ENCODE measurements at places on chromosomes 1 and 21.
A peak's percentile ranks its signal among the peaks of the same experiment; 100 is the strongest.

DNA sequence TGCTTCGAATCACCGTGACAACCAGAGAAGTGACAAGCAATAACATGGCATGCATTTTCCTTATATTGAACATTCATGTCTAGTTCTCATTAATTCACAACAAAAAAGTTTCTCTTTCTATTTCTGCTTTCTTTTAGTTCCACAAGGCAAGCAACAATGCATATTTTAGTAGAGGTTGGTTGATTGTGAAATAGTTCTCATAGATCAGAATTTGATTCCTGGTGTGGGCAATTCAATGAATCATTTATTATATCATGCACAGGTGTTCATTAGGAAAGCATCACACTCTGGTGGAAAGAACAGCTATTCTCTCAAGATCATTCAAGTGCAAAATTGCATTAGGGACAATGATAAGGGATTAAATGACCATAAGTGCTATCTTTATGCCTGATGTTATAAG is 980.9 kb downstream of the BRINP3 start:
- no peak for DNase-seq

DNA sequence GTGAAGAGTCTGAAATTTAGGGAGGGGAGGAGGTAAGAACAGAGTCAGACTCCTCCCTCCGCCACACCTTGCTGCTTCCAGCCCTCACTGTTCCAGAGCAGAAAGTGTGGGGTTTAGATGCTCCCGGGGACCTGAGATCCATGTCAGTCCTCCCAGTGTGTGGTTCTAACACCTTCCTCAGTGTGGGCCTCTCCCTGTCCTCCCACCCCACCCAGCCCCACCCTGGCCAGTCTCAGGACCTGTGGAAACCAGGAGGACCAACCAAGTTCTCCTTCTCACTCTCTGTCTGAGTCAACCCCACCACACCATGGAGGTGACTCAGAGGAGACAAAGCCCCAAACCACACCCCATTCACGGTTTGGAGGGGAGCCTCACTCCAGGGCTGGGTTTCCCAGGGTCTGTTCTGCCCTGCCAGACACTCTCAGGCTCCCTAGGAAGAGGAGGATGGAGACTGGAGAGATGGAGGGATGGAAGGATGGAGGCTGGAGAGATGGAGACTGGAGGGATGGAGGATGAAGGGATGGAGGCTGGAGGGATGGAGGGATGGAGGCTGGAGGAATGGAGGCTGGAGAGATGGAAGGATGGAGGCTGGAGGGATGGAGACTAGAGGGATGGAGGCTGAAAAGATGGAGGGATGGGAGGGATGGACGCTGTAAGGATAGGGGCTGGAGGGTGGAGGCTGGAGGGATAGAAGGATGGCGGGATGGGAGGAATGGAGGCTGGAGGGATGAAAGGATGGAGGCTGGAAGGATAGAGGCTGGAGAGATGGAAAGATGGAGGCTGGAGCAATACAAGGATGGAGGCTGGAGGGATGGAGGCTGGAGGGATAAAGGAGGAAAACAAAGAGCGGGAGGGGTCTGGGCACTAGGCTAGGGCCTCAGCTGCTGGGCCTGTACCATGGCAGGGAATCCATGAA is 100.9 kb upstream of the RUNX3 start:
- no peak for DNase-seq

DNA sequence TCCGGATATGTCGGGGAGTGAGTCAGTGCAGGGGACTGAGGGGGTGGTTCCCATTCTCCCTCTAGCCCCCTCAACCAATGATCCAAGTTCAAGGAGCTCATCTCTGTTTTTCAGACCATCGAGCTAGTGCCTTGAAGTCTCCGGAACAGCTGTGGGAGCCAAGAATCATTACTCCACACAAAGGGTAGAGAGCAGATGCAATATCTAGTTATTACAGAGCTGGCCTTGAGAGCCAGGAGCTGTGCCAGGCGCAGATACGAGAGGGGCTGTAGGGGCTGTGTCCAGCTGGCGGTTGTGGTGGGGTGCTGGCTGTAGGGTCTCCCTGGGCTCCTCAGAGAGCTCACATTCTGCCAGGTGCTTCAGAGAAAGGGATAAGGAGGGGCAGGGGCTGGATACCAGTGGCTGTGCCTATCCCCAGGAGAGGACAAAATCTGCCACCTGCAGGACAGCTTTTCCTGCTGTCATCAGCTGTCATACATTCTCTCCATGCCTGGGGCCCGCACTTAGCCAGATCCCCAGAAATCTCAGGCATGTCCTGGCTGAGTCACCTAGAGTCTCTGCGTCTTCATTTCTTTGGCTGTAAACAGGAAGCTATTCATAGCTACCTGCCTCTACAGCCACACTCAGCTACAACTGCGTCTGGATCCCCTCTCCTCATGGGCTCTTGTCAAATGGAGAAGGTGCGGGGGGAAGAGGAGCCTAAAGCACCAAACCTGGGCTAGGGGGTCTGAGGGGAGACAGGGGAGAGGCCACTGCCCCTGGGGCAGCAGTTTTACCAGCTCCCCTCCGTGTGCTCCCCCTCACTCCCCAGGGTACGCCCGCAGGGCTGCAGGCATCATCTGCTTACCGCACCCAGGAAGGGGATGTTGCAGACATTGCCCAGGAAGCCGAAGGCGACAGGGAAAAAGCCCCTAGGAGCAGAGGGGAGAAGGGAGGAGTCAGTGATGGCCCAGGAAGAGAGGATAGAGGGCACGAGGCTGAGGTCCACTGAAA is 2.4 kb upstream of the KISS1 start:
- DNase-seq, result peak; percentile 79

DNA sequence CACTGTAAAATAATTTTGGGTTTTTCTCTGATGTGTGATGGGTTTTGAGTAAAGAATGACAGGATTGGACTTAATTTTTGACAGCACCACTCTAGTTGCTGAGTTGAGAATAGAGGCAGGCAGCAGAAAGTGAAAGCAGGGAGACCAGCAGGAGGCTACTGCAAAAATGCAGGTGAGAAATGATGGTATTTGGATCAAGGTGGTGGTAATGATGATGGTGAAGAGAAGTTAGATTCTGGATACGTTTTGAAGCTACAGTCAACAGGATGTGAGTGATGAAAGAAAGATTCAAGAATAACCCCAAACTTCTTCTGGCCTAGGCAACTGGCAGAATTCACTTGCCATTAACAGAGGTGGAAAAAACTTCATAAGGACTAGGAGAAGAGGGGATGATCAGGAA is 14.8 kb upstream of the AK5 start:
- no peak for DNase-seq

- no peak for DNase-seq
Measured at GRCh38 chr1:47410068-47410455, 6.0 kb upstream of the FOXE3 start.

DNA sequence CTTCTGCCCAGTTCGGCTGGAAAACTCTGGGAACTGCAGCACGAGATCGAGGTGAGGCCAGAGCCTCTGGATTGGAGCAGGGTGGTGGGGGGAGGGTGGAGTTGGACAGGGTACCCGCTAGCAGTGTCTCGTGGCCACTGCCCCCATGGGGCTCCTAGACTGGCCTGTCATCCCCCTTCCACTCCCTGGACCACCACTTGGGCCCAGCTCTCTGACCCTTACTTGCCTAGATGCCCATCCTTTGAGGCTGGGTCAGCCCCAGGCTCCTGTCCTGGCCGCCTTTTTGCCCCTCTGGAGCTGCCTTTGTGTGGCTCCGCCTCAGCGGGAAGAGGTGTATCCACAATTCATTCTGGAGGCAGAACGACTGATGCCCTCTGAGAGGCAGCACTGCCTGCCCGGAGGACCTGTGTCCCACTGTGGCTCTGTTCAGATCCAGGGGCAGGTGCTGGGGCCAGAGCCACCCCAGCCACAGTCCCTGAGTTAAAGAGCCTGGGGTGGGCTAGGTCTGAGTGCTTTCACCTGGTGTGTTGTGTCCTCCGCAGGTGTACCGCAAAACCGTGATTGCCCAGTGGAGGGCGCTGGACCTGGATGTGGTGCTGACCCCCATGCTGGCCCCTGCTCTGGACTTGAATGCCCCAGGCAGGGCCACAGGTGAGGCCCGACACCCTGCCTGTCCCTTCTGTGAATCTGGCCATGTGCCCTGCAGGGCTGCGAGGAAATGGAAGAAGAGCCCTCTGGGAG is 17.7 kb downstream of the FAAH start:
- DNase-seq, result no peak

GRCh38 chr1:230899841-230900251 is 31.5 kb upstream of the C1orf198 start:
- DNase-seq, result no peak

- no peak for DNase-seq
Measured at GRCh38 chr1:212938846-212939245, 11.5 kb upstream of the VASH2 start.

DNA sequence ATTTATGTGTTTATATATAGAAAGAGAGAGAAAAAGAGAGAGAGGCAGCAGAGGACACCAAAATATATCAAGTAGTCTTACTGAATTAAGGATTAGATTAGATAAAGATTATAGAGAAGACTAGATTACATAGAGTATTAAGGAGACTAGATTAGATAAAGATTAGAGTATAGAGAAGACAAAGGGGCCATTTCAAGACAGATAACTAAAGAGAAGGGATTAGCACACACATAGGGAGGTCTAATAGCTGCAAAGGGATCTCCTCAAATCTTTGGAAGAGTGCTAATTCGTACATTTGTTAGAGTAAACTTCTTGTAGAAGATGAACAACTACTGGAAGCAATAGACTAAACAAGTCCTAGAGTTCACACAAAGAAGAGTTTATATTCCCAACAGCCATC is 34.2 kb downstream of the OR6Y1 start:
- DNase-seq, result no peak

DNA sequence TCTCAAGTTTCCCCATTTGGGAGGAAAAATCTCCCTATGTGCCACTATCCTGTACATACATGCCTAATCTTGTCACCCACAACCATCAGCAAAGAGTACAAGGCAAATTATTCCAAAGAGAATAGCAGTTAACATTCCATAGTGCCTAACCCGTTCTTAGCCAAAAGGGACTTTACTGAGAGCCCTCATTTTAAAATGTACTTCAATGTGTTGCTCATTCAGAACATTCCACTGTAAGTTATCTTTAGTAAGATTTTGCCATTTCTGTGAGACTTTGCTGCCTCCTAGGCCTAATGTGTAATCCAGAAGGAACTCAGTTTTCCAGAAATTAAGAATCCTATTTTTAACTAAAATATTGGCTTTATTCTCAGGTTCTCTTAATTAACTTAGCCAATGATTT is 11.3 kb upstream of the MRPL55 start:
- no peak for DNase-seq

- DNase-seq, result no peak
Measured at GRCh38 chr21:14762734-14763694, 216.9 kb upstream of the SAMSN1 start.

DNA sequence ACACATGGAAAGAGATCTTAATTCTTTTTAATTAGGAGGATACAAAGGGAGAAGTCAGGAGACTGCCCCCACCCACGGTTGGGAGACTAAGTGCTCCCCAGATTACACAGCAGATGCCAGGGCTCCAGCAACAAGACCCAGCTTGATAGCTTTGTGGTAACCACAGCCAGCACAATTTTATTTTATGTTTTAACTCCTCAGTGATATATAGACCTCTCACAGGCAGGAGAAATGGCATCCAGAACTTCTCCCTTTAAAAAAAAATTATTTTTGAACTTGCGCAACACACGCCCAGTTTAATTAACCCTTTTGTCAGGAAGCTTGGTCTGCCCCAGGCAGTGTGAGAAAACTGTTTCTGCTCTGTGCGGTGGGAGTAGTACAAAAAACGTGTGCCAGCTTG is 62.6 kb upstream of the ACOT11 start:
- DNase-seq, result no peak

DNA sequence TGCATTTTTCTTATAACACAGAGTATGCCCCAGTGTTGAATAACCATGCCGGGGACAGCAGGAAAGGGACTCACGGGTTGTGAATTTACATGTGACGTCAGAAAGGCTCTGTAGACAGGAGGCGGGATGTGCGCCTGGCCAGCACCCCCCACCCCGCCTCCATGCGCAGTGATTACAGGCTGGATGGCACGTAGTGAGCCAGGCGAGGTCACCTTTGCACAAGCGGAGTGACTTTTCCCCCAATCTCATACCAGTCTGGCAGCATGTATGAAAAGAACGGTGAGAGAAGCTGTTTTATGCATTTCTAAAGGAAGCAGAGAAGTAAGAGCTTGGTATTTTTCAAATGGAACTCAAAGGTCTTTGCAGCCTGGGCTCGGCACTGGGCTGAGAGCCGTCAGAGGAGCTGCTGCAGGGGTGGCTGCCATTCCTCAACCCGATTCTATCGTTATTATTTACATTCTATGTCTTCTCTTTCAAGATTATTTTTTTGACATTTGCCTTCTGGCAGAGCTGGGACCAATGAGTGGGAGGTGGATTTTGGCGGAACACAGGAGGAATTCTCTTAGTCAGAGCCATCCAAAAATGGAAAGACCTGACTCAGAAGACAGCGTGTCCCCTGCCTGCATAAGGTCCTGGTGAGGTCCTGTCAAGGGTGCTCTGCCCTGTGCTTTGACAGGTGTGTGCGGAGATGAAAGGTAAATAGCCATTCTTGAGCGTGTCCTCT is 115.6 kb upstream of the SLC45A1 start:
- DNase-seq, result no peak

GRCh38 chr1:87318056-87318650 is 10.5 kb upstream of the LMO4 start:
- DNase-seq, result no peak

GRCh38 chr1:185156288-185156853 is 382 bp downstream of the TRMT1L start:
- no peak for DNase-seq
